ENCODE measurements at places on chromosomes 13 and 19. TPM values are rescaled to one million over a fixed set of nuclear protein-coding genes. Genes with fewer than 3 reads are reported as not detected.
A peak's percentile ranks its signal among the peaks of the same experiment; 100 is the strongest.

The MYBPC2 gene
- not detected for total RNA-seq

The FLT1 gene
- 84.8 TPM for total RNA-seq

DNA sequence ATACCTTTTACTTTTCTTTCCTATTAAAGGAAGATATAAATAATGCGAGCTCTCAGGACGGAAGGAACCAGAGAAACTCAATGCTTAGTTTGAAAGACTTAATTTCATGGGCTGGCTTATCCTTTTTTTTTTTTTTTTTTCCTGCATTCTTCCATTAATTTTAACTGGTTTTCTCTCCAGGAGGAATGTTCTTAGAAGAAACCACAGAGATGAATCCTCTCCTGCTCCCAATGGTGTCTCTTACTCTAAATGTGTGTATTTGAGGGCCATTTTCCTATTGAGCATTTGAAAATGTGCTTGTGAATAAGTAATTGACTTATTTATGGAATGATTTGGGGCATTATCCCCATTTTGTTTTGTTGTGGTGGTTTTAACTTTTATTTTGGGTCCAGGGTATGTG lies 494.9 kb downstream of the FOXO1 start:
- DNase-seq, result no peak

DNA sequence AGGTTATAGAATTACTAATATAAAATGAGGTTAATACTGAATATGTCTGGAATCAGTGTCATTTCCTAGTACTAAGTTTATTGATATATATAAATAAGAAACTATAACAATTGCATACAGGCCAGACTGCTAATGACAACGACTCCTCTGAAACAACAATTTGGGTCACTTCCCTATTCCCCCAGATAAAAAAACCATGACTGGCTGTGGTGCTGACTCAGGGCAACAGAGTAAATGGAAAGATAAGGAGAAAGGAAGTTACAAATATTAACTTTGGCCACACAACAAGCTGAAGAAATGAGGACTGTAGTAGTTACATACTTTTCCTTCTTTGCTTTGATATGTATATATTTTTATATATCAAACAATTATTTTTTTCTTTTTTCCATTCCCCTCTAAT lies 263.7 kb upstream of the PCDH9 start:
- DNase-seq, result no peak

GRCh38 chr19:36915992-36916830 lies at the start of the genes ZNF568 and ZNF829:
Gene ZNF568, plus strand, starts transcription at chr19:36916332. Its CDS starts 6,439 bp downstream, at chr19:36922771.
Gene ZNF829, minus strand, starts transcription at chr19:36916291. Its CDS starts 1,124 bp downstream, at chr19:36915167.
- DNase-seq, result peak; percentile 90

GRCh38 chr19:33903489-33903850 lies 106.8 kb downstream of the KCTD15 start:
- DNase-seq, result no peak

DNA sequence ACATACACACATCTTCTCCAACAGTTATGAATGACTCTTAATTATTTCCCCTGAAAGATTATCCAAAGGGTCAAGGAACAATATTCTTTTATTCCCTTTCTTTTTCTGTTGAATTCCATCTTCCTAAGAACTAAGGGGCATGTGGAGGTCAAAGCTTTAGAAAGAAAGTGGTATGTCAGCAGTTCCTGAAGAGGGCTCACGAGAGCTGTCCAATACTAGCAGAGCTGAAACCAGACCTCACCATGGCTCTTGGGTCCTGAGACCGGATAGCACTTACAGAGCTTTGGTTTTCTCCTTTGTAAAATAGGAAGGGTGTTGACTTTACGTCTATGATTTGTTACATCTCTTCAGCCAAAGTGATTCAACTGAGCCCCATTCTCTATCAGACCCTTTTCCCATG lies 109.8 kb upstream of the FREM2 start:
- no peak for DNase-seq

All from sciatic nerve (tissue), 2 donors.